ENCODE measurements at places on chromosomes 7 and 10.

GRCh38 chr7:75691793-75692543 is 46.8 kb downstream of the HIP1 start:
- no peak for DNase-seq

DNA sequence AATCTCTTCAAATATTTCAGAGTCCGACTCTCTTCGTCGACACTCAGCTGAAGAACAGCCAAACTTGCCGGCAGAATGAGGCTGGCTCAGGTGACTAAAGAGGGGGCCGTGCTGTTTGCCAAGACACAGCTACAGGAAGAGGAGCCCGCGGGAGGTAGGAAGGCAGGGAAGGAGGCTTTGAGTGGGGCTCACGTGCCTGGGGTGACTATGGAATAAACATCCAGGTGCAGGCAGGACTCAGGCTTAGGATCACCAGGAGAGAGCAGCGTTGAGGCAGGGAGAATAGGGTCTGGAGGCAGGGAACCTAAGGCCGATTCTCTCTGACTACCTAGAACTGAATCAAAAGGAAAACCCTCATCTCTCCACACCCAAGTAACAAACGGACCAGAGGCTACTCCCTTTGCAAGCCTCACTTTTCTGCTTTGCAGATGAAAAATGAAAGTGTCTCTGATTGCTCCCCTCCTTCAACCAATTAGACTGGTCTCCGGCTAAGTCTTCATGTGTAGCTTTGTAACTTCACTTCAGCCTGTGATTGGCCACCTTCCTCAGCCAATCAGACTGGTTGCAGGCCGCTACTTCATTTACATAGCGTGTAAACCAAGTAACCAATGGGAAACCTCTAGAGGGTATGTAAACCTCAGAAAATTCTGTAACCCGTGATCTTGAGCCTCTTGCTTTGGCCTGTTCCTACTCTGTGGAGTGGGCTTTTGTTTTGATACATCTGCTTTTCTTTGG is 19.7 kb upstream of the BNIP3 start:
- no peak for DNase-seq

GRCh38 chr7:5064391-5065106 is 18.9 kb downstream of the RBAK start:
- DNase-seq: no peak

DNA sequence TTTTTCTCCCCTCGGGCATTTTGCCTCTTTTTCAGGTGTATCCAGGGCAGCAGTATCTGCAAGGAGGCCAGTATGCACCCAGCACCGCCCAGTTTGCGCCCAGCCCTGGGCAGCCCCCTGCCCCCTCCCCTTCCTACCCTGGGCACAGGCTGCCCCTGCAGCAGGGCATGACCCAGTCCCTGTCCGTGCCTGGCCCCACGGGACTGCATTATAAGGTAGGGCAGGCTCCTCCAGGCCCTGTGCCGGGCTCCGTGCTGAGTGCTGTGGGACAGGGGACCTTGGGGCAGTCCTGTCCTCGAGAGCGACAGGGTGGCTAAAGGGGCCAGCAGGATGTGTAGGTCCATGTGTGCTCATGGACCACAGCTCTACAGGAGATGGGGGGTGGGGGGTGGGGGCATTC is 10.6 kb downstream of the ZMIZ2 start:
- DNase-seq: no peak

DNA sequence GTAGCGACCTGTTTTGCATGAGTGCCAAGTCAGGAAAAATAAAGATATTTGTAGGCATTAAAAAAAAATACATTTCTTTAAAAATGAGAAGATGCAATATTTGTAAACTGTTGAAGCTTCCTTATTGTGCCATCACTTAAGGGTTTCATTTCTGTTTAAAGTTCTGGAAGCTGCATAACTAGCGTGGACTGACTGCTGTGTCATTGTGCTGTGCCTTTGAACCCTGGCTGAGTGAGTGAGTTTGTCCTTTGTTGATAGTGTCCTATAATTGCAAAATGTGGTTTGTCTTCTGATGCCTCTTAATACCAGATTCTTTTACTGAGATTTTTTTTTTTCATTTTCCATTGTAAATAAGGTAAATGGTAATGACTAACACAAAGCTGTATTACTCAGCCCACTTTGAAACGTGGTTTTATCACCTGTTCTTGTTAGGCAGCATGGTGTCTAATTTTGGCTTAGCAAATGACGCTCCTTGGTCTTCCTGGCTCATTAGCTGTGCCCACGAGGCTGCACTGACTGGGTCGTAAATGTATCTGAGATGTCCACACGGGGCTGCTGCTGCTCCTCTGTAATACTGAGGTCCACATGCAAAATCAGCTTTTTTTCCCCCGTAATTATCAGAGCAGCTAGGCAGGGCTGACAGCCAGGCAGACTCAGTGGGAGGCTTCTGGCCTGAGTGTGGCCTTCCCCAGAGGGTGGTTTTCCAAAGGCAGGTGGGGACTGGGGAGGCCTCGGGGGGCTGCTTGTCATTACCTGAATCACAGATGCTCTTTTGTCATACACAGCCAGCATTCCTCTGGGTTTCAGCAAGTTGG is 14.8 kb downstream of the ZSCAN25 start:
- DNase-seq: no peak

GRCh38 chr10:14163377-14164086 is 167.2 kb downstream of the FRMD4A start:
- no peak for DNase-seq

- no peak for DNase-seq
These were observed 40.8 kb upstream of the TSPAN33 start for GRCh38 chr7:129103561-129104324.

- no peak for DNase-seq
These were observed 194.1 kb upstream of the FRMD4A start for GRCh38 chr10:14524691-14525324.

- no peak for DNase-seq
These were observed 114.4 kb upstream of the CREB5 start for GRCh38 chr7:28297801-28298459.

DNA sequence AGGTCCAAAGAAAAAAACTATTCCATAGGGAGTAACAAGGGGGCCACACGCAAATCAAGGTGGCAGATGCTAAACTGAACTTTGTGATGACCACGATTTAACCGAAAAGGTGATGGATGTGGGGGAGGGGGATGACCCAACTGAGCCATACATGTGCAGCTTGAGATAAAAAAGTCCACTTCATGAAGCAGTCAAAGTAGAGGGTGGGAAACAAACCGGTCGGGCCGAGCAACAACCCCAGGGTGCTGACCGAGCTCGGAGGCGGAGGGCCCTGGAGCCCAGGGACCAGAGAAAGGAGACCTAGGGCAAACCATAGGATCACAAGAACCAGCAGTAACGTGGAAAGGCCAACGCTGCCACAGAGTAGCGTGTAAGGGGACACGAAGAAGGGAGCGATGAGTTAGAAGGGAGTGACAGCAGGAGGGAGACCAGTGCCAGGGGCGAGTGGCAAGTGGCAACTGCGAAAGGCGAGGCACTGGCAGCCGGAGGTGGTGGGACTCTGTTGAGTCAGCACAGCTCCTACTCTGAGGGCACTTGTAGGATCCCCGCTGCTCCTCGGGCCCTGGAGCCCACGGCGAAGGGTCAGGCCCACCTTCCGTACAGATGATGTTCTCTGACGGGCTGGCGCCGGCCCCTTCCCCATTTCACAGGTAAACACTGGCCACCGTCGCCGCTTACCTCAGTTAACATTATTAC is 540 bp downstream of the SNX13 start:
- peak; percentile 39 for DNase-seq

- no peak for DNase-seq
These were observed 69.1 kb downstream of the SRPK2 start for GRCh38 chr7:105319578-105319977.

DNA sequence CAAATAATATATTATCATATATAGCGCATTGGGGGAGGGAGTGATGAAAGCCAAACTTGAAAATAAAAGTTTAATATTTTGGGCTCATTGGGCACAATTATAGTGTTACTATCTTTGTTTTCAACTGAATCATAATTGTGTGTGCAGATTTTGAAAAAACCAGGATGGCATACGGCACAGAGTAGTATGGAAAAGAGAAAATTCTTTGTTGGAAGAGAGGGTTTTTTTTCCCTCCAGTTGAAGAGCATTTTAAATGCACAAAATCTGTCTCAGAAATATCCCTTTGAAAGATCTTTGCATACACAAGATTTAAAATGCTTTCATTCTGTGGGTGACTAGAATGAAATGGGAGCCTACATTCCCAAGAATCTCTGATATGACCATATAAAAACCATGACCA is 269.6 kb downstream of the EXOC4 start:
- DNase-seq: no peak

- peak; percentile 57 for DNase-seq
These were observed at the start of gene CRCP for GRCh38 chr7:66114743-66115649. TSS of gene CRCP (plus strand) at chr7:66114847. CDS start at chr7:66114963, 116 bp downstream.

DNA sequence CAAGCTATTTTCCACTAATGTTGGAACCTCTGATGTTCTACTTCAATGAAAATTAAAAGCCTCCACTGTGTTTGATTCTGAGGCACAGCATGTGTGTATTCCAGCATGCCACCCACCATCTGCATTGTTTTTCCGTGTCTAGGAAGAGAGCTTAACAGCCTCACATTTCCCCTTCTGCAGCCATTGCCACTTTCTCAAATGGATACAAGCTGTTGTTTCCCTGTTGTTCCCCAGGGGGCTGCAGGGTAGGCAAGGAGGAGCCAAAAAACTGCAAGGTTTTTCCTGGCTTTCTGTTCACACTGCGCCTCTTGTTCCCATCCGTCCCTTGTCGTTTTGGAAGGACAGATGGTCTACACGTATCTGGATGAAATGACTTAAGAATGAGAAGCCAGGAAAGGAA is 72.3 kb upstream of the DNAJB12 start:
- peak; percentile 4 for DNase-seq

DNA sequence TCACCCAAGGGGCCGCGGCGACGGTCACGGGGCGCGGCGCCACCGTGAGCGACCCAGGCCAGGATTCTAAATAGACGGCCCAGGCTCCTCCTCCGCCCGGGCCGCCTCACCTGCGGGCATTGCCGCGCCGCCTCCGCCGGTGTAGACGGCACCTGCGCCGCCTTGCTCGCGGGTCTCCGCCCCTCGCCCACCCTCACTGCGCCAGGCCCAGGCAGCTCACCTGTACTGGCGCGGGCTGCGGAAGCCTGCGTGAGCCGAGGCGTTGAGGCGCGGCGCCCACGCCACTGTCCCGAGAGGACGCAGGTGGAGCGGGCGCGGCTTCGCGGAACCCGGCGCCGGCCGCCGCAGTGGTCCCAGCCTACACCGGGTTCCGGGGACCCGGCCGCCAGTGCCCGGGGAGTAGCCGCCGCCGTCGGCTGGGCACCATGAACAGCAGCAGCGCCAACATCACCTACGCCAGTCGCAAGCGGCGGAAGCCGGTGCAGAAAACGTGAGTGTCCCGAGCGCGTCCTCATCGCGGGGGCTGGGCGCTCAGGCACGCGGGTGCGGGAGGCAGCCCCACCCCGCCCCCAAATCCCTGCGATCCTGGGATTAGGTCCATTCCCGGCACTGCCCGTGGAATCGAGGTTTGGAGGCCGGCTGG is 509 bp downstream of the AHR start:
- peak; percentile 43 for DNase-seq

DNA sequence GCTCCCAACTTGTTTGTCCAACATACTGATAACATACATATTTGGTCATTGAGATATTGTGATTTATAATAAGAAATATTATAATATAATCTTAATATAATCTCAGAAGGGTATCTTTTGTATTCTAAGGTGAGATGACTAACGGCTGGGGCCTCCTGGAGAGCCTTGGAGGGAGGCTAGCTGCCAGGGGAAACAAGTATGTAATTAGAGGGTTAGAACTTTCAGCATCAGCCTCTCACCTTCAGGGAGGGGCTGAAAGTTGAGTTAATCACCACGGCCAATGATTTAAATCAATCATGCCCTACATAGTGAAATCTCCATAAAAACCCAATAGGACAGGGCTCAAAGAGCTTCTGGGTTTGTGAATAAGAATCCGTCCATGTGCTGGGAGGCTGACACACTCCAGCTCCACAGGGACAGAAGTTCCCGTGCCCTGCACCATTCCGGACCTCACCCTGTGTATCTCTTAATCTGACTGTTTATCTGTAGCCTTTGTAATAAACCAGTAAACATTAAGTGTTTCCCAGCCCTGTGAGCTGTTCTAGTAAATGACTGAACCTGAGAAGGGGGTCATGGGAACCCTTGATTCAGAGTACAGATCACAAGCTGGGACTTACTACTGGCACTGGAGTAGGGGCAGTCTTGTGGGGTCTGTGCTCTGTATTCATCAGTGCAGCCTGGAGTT is 86.3 kb upstream of the STEAP1B start:
- no peak for DNase-seq

DNA sequence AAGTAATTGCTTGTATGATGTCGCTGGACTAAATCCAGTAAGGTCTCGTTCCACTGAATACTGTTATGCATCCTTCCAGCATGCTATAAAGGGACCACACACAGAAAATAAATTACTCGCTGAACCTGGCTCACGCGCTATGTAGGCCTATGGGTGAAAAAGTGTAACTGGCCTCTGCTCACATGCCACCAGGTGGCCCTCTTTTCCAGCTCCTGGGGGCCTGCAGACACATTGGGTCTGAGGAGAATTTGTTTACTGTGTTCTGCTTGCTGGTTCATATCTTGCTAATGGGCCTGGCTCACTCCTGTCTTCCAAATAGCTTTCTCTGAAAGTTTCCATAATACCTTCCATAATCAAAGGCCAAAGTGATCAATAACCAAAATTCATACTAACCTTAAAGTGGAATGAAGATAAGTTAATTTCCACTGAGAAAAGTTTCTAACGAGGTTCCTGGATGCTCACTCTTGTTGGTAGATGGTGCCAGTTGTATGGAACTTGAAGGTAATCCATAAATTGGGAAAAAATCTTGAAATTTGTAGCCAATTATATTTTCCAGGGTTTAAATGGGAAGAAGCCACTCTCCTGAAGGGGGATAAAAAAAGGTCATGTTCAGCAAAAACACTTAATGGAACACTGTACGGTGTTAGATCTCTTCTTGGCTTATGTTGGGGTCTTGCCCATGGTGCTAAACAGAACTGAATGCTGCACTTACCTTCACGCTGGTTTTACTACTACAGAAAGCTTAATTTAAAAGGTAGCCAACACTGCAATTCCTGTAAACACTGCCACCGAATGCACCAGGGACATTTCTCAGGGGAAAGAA is 27.0 kb upstream of the ZPBP start:
- DNase-seq: peak; percentile 39

DNA sequence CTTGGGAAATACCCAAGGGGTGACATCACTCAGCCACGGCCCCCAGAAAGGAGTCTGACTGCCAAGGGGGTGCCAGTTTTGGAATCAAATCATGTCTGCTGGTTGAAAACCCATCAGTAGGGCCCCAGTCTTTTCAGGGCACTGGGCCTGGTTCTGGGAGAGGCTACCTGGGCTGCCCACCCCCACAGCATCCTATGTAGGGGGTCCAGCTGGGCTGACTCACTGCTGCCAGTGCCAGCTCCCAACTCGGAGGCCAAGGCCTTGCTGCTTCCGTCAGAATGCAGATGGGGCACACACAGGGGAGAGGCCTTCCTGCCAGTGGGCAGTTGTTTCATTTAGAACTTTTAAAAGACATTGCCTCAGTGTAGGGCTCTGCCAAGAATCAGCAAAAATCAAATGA is 39.5 kb upstream of the DMBT1 start:
- no peak for DNase-seq
